ENCODE measurements at places on chromosomes 6 and 20.

DNA sequence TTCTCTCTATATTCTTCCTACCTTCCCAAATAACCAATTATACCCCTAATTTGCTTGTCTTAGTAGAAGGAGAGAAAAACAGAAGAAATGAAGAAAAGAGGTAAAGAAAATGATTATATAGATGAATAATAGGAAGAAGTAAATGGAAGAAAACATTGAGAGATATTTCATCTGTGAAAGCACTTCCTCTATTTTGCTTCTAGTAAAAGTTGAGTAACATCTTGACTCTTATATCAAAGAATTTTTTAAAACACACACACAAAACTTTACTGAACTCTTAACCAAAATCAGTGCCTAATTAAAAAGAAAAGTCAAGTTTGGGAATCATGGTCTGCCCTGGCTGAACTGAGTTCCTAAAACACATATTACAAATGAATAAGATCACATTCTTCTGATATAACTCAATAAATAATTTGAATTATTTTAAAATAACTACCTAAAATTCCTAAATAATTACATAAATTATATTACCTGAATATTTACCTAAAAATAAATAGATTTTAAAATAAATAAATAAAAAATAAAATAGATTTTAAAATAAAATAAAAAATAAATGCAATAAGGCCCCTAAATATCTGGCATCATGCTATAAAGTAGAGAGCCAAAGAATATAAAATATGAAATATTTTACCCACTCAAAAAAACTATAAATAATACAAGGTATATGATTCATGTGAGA is 8.8 kb downstream of the SLC17A2 start:
- no peak for DNase-seq
- H3K4me3 ChIP-seq: no peak overlapping the region
- no peaks in the 10 kb centered on the region for H3K27me3 ChIP-seq

DNA sequence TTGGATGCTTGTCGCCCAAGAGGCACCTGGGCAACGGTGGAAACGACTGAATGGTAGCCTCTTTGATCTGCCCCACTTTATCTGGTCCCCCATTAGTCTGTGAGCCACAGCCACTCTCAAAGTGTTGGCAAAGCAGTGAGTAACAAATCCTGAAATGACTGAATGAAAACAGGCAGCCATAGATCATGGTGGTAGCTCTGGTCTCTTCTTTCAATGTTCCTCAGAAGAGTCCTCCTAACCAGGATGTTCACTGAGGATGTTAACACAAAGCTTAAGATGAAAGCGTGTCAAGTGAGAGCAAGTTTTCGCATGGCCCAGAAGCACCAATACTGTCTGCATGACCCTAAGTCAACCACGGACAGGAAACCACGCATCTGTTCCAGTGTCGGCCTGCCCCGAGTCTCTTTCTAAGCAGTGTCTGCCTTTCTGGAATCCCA is 107.3 kb downstream of the IRF4 start:
- H3K27me3 ChIP-seq: no peaks in the 10 kb centered on the region
- peak overlapping the region; percentile 97 for H3K27ac ChIP-seq
- peak overlapping the region; percentile 90 for H3K4me3 ChIP-seq
- peaks cover 13% of the 10 kb centered on the region for H3K36me3 ChIP-seq
- peak; percentile 75 for DNase-seq

DNA sequence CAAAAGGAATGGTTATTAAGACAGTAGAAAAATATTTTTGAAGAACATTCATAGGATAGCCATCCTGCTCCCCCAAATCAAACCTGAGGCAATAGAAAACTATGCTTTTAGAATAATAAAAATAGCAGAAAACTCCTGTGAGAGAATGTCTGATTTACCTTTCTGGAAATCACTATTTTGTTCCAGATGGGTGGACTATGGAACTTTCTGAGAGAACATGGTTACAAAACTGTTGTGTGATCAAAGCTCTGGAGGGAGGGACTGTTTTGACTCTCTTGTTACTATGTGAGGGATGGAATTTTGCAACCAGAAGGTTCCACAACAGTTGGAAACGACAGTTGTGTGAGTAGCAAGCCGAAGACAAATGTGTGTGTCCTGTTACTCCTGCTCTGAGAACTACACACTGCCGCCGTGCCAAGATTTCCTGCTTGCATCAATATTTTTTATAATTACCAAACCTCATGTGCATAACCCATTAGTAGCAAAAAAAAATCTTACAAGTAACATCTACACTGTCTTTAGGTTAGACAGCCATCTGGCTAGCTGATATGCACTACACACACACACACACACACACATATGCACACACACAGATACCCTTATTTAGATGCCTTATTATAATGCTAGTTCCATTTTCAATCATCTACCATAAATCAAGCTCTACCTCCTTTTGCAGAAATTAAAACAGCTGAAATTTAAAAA is 11.0 kb upstream of the HIVEP1 start:
- DNase-seq: no peak
- no peak overlapping the region for H3K4me3 ChIP-seq
- H3K27ac ChIP-seq: no peak overlapping the region
- H3K27me3 ChIP-seq: no peaks in the 10 kb centered on the region

- no peaks in the 10 kb centered on the region for H3K4me1 ChIP-seq
- no peaks in the 10 kb centered on the region for H3K36me3 ChIP-seq
- DNase-seq: no peak
Observed at GRCh38 chr20:6122873-6123648, at the start of gene FERMT1. Gene FERMT1 (minus strand): TSS chr20:6123030. CDS start chr20:6119554, 3,476 bp downstream.

DNA sequence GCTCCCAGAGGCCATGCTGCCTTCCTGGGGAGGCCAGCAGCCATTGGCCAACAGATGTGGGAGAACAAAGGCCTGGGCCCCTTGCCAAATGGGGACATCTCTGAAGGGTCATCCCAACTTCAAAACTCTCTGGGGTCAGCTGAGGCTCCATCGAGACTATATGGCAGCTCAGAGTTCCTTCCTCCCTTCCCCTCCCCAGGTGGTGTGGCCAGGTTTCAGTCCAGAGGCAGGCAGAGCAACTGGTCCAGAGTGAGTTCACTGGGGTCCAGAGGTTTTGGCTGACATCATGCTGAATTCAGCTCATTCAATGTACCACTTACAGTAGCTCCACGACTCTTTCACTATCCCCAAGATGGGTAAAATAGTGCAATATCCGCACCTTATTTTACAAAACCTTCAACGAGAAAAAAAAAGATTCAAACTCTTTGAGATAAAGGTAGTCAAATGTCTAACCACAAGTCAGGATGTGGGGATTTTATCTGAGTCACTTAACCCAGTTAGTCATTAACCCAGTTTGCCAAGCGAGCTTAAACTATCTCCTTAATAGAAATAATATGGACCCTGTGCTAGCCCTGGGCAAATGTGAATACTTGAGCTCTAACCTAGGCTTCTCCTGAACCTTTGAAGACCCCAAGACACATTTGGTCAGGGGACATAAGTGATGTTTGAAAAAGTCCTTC is 108.4 kb upstream of the PLEKHG1 start:
- no peaks in the 10 kb centered on the region for H3K36me3 ChIP-seq
- peak overlapping the region; percentile 32 for H3K4me3 ChIP-seq
- H3K4me1 ChIP-seq: no peaks in the 10 kb centered on the region
- no peaks in the 10 kb centered on the region for H3K27me3 ChIP-seq
- DNase-seq: no peak

DNA sequence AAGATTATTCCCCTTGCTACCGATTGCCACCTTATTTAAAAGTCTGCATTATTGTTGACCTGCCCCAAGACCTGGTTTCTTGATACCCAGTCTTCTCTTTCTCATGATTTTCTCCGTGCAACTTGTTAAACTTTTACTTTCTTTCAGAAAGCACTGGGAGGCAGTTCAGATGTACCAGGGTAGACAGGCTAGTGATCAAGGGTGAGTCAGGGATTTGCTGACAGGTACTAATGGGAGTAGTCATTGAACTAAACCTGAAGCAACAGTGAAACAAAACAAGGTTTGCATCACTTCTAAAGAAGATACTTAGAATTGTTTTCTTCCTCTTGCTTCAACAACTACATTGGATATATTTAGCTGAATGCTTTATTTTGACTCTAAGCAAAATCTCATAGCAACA is 124.4 kb downstream of the KCNQ5 start:
- peaks cover 11% of the 10 kb centered on the region for H3K4me1 ChIP-seq
- H3K36me3 ChIP-seq: no peaks in the 10 kb centered on the region
- no peak for DNase-seq
- no peak overlapping the region for H3K27ac ChIP-seq

DNA sequence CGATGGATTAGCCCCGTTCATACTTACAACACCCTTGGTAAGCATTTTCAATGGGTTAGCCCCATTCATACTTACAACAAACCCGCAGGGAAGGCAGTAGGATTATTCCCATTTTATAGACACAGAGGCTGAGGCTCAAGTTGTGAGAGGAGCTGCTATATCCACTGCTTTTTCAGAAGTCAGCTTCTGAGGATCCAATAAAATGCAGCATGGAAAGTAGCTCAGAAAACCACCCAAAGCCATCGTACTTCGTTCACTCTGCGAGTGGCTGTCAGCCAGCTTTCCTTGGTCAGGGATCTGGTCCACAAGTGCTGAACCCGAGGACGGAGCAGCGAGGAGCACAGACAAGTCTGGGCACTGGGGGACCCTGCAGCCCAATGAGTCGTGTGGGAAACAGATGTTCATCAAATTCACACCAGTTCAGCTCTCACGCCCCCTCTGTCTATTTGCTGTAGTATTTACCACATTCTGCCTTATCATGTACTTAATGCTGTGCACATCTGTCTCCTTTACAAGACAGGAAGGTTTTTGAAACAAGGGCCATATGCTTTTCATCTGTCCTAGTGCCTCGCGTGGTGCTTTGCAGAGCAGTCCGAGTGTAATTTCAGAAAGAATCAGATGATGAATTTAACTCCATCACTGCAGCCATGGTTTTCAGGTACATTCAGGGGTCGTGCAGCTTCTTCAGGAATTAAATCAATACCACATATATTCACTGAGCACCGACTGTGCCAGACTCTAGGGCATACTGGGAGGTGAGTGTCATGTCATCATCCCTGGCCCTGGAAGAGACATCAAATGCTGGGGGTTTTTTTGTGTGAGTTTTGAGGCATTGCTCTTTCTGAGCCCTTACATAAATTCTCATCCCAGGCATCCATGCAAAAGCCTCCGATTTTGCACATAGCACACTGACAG is 256.9 kb downstream of the CDH26 start:
- no peak overlapping the region for H3K27ac ChIP-seq
- no peak for DNase-seq
- H3K4me3 ChIP-seq: no peak overlapping the region
- H3K4me1 ChIP-seq: peaks cover 9% of the 10 kb centered on the region
- no peaks in the 10 kb centered on the region for H3K27me3 ChIP-seq
- no peaks in the 10 kb centered on the region for H3K36me3 ChIP-seq

GRCh38 chr20:4844751-4845465 is 123.2 kb downstream of the PRND start:
- peak overlapping the region; percentile 67 for H3K27ac ChIP-seq
- H3K4me3 ChIP-seq: peak overlapping the region; percentile 57
- no peak for DNase-seq

- no peaks in the 10 kb centered on the region for H3K27me3 ChIP-seq
- DNase-seq: no peak
- H3K36me3 ChIP-seq: no peaks in the 10 kb centered on the region
- no peak overlapping the region for H3K4me3 ChIP-seq
- no peak overlapping the region for H3K27ac ChIP-seq
- H3K4me1 ChIP-seq: no peaks in the 10 kb centered on the region
Observed at GRCh38 chr6:108497883-108498282, 62.8 kb upstream of the FOXO3 start.

- no peak overlapping the region for H3K4me3 ChIP-seq
- no peak for DNase-seq
- H3K36me3 ChIP-seq: no peaks in the 10 kb centered on the region
- no peaks in the 10 kb centered on the region for H3K27me3 ChIP-seq
Observed at GRCh38 chr6:51541847-51542246, 545.6 kb downstream of the PKHD1 start.

- no peaks in the 10 kb centered on the region for H3K27me3 ChIP-seq
- no peaks in the 10 kb centered on the region for H3K4me1 ChIP-seq
- H3K27ac ChIP-seq: no peak overlapping the region
- H3K36me3 ChIP-seq: no peaks in the 10 kb centered on the region
Observed at GRCh38 chr6:74742793-74743508, 462.9 kb downstream of the COL12A1 start.

- peaks cover 13% of the 10 kb centered on the region for H3K4me1 ChIP-seq
- H3K36me3 ChIP-seq: peaks cover 7% of the 10 kb centered on the region
- no peak for DNase-seq
Observed at GRCh38 chr6:90294614-90294988, 2.0 kb downstream of the BACH2 start.

- H3K4me3 ChIP-seq: no peak overlapping the region
- H3K27me3 ChIP-seq: no peaks in the 10 kb centered on the region
- DNase-seq: no peak
- no peak overlapping the region for H3K27ac ChIP-seq
- no peaks in the 10 kb centered on the region for H3K36me3 ChIP-seq
Observed at GRCh38 chr6:153465050-153465449, 334.0 kb upstream of the RGS17 start.

GRCh38 chr20:59235226-59235625 is 65.2 kb upstream of the EDN3 start:
- H3K36me3 ChIP-seq: peaks cover 3% of the 10 kb centered on the region
- peak overlapping the region; percentile 22 for H3K27ac ChIP-seq
- peaks cover 13% of the 10 kb centered on the region for H3K4me1 ChIP-seq
- no peak overlapping the region for H3K4me3 ChIP-seq
- H3K27me3 ChIP-seq: no peaks in the 10 kb centered on the region

- peaks cover 3% of the 10 kb centered on the region for H3K27me3 ChIP-seq
- DNase-seq: no peak
- H3K4me3 ChIP-seq: no peak overlapping the region
- no peak overlapping the region for H3K27ac ChIP-seq
- peaks cover 4% of the 10 kb centered on the region for H3K36me3 ChIP-seq
Observed at GRCh38 chr6:135282395-135282794, 101.3 kb downstream of the MYB start.

GRCh38 chr6:158713469-158713868 is 63.6 kb downstream of the SYTL3 start:
- DNase-seq: no peak
- H3K36me3 ChIP-seq: peaks cover 38% of the 10 kb centered on the region
- H3K27me3 ChIP-seq: no peaks in the 10 kb centered on the region
- H3K27ac ChIP-seq: no peak overlapping the region

DNA sequence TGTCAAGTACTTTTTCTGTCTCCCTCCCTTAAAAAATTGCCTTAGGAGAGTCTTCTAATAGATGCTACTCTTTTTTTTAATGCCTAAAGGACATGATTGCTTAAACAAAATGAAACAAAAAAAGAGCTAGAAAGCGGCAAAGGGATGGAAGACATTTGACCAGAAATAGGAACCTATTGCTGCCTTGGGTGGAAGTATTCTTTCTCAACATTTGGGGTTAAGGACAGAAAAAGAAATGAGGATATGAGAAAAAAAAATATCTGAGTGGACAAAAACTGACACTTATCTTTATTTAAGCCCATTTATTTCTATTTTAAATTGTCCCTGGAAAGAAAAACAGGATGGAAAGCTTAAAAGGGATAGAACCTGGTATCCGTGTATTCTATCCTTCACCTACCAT is 664.9 kb upstream of the CITED2 start:
- no peak overlapping the region for H3K4me3 ChIP-seq
- H3K4me1 ChIP-seq: peaks cover 21% of the 10 kb centered on the region
- no peaks in the 10 kb centered on the region for H3K36me3 ChIP-seq
- H3K27me3 ChIP-seq: no peaks in the 10 kb centered on the region
- no peak for DNase-seq
- H3K27ac ChIP-seq: no peak overlapping the region

GRCh38 chr6:90787446-90787845 is 200.6 kb upstream of the MAP3K7 start:
- DNase-seq: no peak
- no peaks in the 10 kb centered on the region for H3K4me1 ChIP-seq
- no peak overlapping the region for H3K4me3 ChIP-seq
- H3K27me3 ChIP-seq: no peaks in the 10 kb centered on the region
- H3K36me3 ChIP-seq: no peaks in the 10 kb centered on the region

GRCh38 chr6:136644597-136644952 is 94.4 kb upstream of the MAP7 start:
- H3K4me1 ChIP-seq: no peaks in the 10 kb centered on the region
- peaks cover 4% of the 10 kb centered on the region for H3K36me3 ChIP-seq
- no peak overlapping the region for H3K4me3 ChIP-seq
- no peak overlapping the region for H3K27ac ChIP-seq
- no peaks in the 10 kb centered on the region for H3K27me3 ChIP-seq
